ENCODE measurements at places on chromosomes 1 and 21.

- DNase-seq, result no peak
Observed at GRCh38 chr1:207904391-207904790, 6.5 kb downstream of the CD34 start.

- peak; percentile 21 for DNase-seq
Observed at GRCh38 chr1:40096977-40097782, at the start of gene PPT1. PPT1 (minus strand) TSS chr1:40097252; CDS start chr1:40097238, 14 bp downstream.

GRCh38 chr21:15241997-15242736 is 177.4 kb upstream of the NRIP1 start:
- no peak for DNase-seq

DNA sequence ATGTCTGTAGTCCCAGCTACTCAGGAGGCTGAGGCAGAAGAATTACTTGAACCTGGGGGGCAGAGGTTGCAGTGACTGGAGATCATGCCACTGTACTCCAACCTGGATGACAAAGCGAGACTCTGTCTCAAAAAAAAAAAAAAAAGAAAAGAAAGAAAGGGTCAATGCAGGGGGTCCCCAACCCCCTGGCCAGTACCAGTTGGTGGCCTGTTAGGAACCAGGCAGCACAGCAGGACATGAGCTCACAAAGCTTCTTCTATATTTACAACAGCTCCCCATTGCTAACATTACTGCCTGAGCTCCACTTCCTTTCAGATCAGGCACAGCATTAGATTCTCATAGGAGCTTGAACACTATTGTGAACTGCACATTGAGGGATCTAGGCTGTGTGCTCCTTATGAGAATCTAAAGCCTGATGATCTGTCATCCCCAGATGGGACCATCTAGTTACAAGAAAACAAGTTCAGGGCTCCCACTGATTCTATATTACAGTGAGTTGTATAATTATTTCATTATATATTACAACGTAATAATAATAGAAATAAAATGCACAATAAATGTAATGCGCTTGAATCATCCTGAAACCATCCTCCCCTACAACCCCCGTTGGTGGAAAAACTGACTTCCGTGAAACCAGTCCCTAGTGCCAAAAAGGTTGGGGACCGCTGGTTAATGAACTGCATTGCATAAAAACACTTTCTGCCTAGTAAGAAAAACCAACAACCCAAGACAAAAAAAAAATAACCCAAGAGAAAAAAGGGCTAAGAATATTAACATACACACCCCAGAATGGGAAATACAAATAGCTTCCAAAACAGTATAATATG is 2.8 kb downstream of the ZBTB8OS start:
- no peak for DNase-seq

- no peak for DNase-seq
Observed at GRCh38 chr21:42781971-42782722, 97.2 kb downstream of the WDR4 start.

- no peak for DNase-seq
Observed at GRCh38 chr1:156146769-156147405, 6.5 kb upstream of the SEMA4A start.

GRCh38 chr1:40179496-40180089 is 18.4 kb downstream of the RLF start:
- DNase-seq, result no peak

- DNase-seq, result no peak
Observed at GRCh38 chr1:6672558-6672957, 29.1 kb downstream of the DNAJC11 start.

DNA sequence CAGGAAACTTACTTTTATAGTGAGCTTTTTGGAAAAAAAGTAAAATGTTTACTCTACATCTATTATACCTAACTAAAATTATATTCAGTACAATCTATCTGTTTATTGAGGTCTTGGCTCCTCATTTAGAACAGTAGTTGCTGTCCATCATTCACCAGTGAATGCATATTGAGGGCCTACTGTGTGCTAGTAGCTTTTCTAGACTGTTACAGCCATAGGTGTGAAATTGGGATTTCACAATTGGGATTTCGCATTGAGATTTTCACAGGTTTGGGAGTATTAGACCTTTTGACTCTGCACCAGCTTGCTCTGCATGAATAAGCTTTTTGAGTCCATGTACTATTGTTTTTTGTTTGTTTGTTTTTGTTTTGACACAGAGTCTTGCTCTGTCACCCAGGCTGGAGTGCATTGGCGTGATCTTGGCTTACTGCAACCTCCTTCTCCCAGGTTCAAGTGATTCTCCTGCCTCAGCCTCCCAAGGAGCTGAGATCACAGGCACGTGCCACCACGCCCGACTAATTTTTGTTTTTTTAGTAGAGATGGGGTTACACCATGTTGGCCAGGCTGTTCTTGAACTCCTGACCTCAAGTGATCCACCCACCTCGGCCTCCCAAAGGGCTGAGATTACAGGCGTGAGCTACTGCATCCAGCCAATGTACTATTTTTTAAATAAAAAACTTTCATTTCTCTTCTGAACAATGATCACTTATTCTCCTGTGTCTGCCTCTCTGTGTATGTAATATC is 47.2 kb upstream of the ERRFI1 start:
- no peak for DNase-seq

DNA sequence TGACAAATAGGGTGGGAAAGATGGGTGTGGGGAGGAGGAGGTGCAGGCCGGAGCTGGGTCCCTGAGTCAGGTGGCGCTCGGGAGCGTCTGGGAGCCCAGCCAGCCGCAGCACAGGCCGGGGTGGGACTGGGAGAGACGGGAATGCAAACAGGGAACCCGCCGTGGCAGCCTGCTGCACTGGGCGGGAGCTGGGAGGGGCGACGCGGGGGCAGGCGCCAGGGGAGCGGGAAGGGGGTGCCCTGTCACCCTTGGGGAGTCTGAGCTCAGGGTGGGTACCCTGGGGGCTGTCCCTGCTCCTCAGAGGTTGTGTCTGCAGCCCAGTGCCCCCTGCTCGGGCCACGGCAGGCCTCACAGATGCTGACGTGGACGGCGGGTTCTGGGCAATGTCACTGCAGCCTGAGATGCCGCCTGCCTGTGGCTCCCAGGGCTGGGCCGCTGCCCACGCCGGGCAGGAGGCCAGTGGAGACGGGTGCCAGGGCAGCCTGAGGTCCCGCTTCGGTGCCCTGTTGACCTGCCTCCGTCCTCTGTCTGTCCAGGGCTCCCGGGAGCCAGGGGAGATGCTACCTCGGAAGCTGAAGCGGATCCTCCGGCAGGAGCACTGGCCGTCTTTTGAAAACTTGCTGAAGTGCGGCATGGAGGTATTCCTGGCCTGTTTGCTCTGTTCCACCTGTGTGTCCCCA is 16.6 kb upstream of the LRRC3 start:
- DNase-seq, result no peak

- no peak for DNase-seq
Observed at GRCh38 chr1:233635765-233636502, 22.0 kb downstream of the KCNK1 start.

GRCh38 chr1:23897083-23897482 is 16.1 kb downstream of the CNR2 start:
- DNase-seq, result no peak

GRCh38 chr1:113628997-113629396 is 130.3 kb downstream of the PHTF1 start:
- no peak for DNase-seq

DNA sequence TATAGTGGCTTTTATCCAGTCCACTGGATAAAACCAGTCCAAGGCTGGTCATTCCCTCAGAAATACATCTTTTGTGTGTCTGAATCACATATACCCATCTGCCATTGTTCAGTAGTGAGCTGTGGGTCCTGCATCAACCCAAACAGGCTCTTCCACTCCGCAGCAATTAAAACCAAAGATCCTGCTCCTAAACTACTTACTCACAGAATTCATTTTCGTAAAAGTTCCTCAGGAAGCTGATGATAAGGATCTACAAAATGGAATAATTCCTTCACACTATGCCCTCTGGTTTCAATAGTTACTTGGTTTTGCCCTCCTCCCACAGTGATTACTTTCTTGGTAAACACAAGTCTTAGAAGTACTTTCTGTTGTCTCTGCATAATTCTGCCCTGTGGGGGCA is 5.1 kb upstream of the MFSD2A start:
- DNase-seq, result no peak

GRCh38 chr1:205257735-205258134 is 30.0 kb downstream of the TMCC2 start:
- no peak for DNase-seq

DNA sequence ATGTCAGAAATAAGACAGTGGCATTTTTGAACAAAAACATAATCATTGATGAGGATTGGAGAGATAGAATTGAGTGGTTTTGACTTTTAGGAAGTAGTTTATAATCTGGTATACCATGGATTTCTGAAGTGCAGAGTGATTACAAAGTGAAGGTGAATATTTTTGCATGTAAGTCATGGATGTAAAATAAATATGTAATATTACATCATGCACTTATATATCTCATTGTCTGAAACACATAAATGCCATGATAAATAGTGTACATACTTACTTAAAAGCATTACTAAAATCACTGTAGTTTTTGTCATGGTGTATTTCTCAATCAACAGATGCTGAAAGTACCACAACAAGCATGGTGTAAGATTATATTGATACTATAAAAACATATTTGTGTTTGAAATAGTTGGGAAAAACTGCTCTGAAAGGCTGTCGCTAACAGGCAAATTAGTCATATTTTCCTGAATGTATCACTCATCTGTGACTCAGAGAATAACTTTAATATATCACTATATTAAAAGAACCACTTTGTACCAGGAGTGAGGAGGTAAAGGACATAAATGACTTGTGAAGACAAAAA is 24.8 kb upstream of the RGS18 start:
- DNase-seq, result no peak

DNA sequence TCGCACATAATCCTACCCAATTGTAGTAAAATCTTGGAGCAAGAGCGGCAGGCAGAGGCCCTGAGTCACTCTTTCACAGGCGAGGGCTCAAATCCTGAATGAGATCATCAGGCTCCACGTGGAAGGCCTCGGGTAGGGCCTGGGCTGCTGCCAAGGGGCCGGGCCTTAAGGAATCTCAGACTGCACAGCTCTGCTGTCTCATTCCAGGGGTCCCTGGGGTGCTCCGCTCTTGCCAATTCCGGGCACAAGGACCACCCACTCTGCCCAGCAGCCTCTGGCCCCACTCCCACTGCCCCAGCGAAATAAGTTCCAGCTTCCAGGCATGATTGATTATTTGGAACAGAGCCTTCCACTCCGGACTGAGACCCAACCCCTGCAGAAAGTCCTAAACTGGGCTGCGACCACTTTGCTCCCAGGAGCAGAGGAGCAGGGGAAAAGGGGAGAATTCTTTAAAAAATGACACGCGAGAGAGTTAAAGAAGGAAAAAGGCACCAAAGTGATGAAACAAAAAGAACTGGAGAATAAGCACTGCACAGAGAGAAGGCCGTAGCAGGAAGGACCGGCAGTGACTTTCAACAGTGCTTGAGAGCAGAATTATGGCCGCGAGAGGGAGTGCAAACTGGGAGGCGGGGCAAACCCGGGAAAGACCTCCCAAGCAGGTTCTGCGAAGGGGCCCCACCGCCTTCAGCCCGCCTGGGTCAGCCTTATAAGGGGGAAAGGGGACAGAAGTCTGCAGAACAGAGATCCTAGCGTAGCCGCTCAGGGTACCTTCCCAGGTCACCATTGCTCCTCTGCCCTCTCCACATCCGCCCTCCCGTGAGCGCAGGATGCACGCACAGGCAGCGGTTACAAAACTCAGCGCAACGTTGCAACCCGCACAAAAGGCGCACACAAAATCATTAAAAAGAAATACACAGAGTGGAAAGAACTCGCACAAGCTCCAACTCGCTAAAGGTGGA is 2.0 kb downstream of the ADAMTS1 start:
- DNase-seq, result no peak

DNA sequence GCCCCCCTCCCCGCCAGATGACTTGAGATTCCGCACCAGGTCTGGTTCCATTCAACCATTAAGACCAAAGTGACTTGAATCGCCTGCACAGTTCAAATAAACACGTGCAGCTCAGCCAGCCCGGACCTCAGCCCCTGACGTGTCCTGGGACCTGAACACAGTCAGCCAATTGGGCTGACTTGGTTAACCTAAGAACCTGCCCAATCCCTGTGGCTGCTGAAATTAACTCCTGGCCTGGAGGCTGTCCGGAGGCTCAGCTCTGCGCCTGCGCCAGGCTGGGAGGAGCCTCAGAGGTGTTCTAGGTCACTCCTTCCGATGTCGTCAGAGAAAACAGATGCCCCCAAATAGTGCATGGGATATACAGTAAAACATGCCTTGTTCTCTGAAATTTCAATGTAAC is 73.4 kb downstream of the SCCPDH start:
- DNase-seq, result no peak

GRCh38 chr1:235918032-235918431 is 51.3 kb upstream of the LYST start:
- no peak for DNase-seq

GRCh38 chr1:6508154-6508815 is 16.8 kb upstream of the PLEKHG5 start:
- DNase-seq, result no peak

GRCh38 chr1:182601416-182601786 is 2.8 kb downstream of the RGS16 start:
- peak; percentile 69 for DNase-seq

DNA sequence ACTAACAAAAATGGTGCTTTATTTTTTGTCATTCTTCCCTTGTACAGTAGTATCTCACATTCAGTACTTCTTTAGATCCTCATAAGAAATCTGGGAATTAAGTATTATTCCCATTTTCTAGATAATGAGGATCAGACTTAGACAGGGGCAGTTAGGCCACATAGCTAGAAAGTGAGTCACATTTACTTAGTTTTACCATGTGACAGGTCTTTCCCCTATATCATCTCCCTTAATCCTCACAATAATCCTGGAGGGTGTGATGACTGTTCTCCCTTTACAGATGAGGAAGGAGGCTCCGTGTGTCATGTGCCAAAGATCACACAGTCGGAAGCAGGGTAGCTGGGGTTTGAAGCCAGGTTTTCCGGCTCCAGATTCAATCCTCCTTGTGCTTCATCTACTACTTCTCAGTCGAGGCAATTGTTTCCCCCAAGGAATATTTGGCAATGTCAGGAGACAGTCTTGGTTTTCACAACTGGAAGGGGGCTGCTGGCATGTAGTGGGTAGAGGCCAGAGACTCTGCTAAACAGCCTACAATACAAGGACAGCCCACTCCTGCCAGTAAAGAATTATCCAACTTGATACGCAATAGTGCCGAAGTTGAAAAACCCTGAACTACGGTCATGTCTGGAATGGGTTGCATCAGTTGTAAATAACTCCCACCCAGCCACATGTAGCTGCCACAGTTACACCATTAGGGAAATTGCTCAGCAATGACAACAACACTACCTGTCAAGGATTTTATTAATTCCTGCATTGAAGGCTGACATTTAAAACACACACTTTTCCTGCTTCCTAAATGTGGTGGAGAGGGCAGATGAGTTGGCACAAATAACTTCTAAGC is 54.5 kb downstream of the C8B start:
- DNase-seq, result no peak

GRCh38 chr1:26254404-26254803 is 20.4 kb downstream of the CEP85 start:
- DNase-seq, result no peak
